NCI-H748 treated with DMSO at 0.1 percent for 48 hours (cell line): ENCODE measurements at places on chromosomes 2 and 18.

DNA sequence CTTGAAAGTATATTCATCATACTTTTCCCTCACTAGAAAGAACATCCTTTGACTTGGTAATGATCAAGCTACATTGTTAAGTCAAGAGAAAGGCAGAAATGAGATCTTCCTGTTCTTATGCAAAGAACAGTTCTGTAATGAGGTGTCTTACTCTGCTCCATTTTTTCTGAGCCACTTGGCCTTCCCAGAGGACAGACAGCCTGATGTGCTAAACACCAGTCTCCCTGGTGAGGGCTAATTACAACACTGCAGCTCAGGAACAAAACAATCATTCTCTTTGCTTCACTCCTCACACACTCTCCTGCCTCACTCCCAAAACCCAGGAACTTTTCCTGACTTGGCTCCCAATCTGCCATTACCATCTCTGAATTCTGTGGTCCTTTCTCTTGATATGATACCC lies 25.6 kb downstream of the TACR1 start:
- no peak for DNase-seq

GRCh38 chr2:15638720-15639119 lies 47.1 kb downstream of the DDX1 start:
- DNase-seq: no peak

- no peak for DNase-seq
Observed at GRCh38 chr2:75356865-75357264, 157.5 kb upstream of the TACR1 start.

DNA sequence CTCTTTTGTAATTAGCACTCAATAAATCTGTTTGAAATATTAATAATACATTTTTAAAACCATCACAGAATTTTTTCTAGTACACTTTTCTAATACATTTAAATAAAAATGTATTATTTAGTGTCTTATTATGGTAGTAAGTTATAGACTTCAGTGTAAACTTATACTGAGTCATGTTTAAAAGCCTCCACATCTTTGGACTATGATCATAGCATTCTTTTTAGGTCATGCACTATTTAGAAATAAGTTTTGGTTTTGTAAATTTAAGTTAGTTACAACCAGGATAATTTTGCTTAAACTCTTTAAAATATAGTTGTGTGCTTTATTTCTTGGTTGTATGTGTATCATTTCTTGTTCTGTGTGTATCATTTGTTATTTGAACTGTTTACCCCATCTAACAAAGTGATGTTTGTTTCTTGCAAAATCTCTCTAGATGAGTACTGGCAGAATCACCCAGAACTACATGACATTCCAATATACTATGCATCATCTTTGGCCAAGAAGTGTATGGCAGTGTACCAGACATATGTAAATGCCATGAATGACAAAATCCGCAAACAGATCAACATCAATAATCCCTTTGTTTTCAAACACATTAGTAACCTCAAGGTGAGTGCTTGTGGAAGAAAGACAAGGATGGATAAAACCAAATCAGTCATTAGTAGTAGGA lies 16.7 kb downstream of the CPSF3 start:
- no peak for DNase-seq

DNA sequence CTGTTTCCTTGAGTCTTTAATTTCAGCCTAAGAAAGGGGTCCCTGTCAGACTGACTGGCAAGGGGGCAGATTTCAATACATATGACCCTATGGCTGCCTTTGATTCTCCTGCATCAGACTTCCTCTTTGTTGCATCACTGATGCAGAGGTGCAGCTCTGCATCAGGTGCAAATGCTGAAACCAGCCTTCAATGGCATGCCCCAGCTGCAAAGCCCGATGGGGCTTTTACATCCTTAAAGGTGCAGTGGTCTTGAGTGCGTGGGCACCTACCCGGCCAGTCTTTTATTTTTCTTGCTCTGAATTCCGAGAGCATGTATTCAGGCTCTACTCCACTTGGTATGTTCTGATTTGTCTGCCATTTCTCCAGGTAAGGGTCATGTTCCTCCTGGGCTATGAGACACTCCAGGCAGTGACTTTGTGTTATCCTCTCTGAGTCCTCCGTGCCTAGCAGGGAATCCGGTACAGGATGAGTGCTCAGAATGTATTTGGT lies 169.5 kb downstream of the MYCN start:
- DNase-seq: no peak

GRCh38 chr2:66034467-66034866 lies 400.5 kb upstream of the MEIS1 start:
- no peak for DNase-seq

GRCh38 chr2:187055463-187055862 lies 206.5 kb upstream of the ZSWIM2 start:
- no peak for DNase-seq

DNA sequence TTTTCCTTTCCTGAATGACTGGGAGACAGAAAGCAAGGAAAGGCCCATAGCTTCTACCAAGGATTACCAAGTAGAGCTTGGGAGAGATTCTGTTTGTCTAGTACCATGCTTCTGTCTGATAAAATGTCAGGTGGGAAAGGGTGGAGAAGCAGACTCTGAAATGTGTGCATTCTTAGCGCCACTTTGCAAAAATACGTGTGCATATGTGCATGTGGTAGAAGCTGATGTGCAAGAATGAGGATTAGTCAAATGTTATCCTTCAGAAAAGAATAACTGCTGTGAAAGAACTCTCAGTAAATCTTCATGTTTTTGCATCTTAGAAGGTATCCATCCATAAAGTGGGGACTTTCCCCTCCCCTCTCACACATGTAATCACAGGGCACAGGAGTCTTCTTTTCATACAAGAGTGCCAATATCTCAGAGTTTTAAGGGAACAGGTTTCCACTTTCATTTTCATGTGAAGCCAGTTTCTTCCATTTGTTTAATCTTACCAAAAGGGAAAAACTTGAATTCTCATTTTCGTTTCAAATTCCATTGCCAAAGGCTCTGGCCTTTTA lies 15.4 kb upstream of the DGKD start:
- no peak for DNase-seq

DNA sequence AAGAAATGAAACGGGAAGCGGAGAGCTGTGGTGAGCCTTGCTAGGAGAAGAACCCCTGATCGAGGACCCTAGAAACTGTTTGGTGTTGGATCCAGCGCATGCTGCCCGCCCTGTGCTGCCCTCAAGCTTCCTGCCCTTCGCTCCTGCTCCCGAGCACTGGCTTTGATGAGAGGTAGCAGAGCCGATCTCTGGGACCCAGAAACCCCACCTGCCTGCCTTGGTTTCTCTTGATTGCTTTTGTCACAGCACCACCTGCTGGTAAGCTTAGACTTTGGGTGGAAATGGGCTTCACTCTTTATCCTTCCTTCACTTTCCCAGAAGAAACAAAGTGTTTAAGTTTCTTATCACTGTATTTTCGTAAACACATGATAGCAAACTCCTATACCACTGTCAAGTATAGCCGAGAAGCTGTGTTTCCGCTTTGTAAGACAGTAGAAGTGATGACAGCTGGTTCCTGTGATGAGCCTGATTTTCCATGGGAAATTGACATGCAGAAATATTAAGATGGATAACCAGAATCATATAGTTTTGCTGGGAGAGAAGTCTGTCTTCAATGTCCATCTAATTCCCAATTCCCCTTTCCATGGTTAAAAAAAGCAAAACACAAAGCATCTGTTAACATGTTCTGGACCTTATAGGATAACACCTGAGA lies 267.4 kb downstream of the PHLPP1 start:
- DNase-seq: peak; percentile 60

GRCh38 chr2:27294928-27295327 lies 12.7 kb downstream of the TRIM54 start:
- no peak for DNase-seq

- DNase-seq: no peak
Observed at GRCh38 chr2:72840066-72840465, 14.2 kb upstream of the EXOC6B start.

GRCh38 chr2:12960671-12961070 lies 243.9 kb downstream of the TRIB2 start:
- no peak for DNase-seq

GRCh38 chr2:12052796-12053195 lies 306.4 kb downstream of the LPIN1 start:
- DNase-seq: no peak

DNA sequence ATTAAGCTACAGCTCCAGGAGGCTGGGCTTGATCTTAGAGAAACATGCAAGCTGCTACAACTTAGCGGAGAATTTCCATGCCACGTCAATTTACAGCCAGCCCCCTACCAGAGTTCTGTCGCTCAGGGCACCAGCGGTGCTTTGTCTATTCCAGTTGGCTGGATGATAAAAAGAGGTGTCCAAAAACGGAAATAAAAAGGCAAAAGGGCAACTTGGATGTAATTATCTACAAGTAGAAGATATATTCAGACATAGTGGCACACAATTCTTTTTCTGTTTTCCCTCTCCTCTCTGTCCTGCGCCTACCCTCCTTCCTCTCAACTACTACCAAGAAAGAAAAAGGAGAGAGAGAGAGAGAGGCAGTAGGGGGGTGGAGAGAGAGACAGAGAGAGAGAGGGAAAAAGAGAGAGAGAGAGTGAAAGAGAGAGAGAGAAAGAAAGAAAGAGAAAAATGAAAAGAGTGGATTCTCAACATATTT lies 363 bp upstream of the RFTN2 start:
- no peak for DNase-seq

DNA sequence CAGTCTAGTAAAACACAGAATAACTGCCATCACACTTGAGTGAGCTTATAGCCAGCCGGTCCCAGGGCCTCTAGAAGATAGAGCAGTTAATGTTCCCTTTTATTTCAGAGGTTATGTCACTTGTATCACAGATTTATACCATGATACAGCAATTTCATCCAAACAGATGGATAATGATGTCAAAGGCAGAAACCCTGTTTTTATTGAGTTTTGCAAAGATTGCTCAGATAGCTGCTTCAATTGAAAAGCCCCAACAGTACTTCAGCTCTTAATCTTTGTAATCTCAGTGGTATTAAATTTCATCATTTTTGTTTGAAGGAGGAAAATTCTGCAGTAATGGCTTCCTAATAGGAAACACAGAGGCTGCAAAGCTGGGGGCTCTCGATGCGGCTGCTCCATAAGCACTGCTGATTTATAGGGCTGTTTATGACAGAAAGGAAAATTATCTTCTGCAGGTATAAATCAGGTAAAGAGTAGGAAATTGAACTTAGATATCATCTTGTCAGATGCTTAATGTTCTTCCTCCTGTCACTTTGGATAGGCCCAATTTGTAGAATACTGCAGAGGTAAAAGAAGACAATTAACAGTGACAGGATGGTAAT lies 112.3 kb downstream of the LNPK start:
- DNase-seq: no peak

DNA sequence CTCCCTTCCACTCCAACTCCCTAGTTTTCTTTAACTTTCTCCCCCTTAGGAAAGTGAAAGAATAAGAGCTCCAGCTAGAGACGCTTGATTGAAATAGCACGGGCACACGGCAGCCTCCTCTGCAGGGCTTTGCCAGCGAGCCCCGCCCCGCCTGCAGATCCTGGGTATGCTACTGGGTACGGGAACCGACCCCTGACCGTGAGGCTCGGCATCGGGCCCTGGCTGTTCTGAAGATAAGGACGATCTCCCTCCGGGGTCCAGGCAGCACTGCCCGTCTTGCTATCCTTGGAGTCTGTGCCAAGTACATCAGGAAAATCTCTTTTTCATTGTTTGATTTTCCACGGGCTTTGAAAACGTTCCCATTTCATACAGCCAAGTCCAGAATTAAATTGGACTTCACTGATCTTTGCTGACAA lies 284.5 kb downstream of the MTX2 start:
- DNase-seq: peak; percentile 81

GRCh38 chr2:99507937-99508818 lies 18.4 kb upstream of the REV1 start:
- DNase-seq: peak; percentile 82

DNA sequence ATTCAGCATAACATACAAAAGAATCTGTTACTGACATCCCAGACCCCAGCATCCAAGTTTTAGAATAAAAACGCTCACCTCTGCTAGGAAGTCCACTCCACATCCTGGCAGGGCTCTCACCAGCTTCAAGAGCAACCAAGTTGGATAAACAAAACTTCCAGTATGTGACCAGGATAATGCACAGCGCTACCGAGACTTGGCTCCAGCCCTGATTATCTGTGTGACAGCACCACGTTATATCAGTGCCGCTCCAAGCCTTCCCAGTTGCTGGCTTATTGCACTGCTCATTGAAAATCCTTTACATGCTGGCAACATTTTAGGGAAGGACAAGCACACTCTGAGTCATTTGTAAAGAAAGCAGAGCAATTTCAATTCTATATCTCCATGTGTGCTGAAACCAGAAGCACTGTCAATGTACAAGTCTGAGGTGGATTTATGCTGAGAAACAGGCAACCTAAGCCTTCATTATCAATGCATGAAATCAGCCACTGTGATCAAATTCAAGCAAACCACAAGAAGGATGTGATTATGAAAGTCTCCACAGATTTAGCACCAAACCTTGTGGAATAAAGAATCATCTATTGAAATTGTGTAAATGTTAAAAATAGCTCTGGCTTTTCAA lies 115.7 kb downstream of the ZNF385B start:
- DNase-seq: no peak

DNA sequence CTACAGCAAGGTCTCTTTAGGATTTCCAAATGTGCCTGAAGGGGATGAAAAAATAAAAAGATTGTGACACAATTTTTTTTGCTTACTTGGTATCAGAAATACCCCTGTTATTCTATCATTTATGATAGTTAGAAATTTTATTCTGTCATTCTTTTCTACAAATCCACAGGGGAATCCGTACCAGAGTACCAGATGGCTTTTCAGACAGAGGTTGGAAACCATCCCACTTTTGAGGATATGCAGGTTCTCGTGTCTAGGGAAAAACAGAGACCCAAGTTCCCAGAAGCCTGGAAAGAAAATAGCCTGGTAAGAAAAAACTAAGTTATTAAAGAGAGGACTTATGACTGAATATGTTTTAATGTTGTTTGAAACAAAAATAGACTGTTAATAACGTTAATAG lies 92.6 kb upstream of the FAM117B start:
- no peak for DNase-seq

DNA sequence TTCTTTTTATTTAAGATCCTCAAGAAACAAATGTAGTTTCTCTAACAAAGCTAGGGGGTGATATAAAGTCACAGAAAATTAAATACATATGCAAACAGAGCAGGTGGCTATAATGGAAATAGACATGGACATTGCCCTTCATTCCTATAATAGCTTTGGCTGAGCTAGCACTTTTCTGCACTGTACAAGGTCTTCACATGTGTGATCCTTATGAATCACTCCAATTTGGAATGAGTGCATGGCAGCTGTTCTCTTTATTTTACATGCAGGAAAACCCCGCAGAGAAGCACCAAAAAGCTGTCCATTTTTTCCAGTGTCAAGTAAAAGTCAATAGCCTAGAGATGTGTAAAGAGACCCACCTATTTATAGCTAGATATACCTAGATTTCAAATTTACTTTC lies 747.4 kb upstream of the SLC8A1 start:
- peak; percentile 23 for DNase-seq

DNA sequence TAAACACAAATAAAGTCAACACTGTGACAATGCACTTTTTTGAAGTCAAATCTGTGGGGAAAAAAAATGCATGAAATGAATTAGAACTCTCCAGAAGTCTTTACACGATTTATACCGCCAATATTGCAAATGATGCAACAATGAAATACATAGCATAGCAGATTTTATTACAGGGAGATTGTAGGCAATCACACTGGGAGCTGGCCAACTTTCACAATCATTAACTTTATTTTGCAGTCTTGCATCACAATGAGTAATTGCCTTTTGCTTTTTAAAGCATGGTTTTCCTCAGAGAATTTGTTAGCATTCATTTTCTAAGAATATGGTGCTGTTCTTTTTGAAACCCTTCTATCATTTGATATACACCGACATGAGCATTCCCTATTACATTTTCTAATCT lies 366.4 kb upstream of the FSIP2 start:
- DNase-seq: no peak

GRCh38 chr18:50906843-50907242 lies 27.9 kb downstream of the ME2 start:
- DNase-seq: no peak
